Activated naive CD4-positive, alpha-beta T cell treated with Interleukin-2 at 50 U/mL for 16 hours (primary cell): ENCODE measurements at places on chromosomes 12 and 14.
A peak's percentile ranks its signal among the peaks of the same experiment; 100 is the strongest.

- DNase-seq, result no peak
These were observed 159.0 kb upstream of the PZP start for GRCh38 chr12:9367201-9367600.

DNA sequence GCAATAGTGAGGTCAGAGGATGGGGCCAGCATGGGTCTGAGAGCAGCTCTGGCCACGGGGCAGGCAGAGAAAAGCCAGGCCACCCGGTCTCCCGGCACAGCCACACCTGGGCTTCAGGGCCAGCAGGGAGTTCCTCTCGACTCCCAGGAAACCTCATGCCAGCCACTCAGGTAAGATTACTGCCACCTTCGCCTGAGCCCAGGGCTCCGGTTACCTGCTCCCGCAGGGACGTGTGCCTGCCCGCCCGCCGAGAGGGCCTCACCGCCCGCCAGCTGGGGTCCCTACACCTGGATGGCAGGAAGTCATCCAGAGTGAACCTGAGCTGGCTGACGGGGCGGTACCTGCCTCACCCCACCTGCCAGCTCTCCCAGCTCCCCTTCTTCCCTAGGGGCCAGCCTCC is 7.3 kb downstream of the JAG2 start:
- no peak for DNase-seq

DNA sequence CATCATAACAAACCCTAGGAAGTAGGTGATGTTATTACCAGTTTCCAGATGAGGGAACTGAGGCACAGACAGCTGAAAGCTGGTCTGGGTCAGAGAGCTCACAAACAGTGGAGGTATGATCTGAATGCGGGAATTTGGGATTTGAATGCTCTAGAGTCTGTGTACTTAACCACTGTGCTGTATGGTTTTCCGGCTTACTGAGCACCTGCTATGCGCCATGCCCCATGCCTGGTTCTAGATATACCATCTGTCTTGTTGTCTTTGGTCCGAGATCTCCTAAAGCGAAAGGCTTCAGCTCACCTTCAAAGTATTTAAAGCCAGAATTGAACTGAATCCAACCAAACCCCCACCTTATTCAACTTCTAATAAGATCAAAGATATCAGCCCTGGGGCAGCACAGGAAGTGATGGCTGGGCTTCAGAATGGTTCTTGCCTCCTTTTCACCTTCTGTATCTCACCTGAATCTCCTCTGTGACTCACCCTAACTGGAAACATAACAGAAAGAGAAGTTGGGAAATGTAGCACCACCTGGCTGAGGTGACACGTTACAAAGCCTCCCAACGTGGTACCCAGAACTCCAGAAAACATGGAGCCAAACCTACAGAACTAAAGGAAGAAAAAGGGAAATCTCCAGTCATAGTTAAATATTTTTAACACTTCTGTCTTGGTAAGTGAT is 54.3 kb downstream of the PRMT8 start:
- DNase-seq, result no peak

GRCh38 chr12:53751336-53752191 is at the start of gene CISTR:
CISTR (minus strand) TSS chr12:53751979.
- peak; percentile 35 for DNase-seq

- no peak for DNase-seq
These were observed 13.8 kb downstream of the ASCL1 start for GRCh38 chr12:102971227-102971626.

DNA sequence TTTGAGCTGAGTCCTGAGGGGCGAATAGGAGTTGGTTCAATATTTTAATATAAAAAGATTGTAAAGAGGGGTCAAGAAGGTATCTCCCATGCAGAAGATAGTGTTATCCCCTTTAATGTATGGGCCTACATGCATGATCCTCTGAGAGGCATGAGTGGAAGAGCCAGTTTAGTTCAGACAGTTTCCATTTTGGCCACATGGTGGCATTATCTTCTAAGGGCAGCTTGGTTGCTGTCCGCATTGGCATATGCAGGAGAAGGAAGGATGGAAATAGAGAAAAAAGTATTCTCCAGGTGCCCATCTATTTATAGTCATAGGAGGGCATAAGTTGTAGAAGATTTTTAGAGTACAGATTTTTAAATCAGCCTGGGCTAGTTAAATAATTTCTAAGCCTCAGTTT is 5.4 kb downstream of the SAMD4A start:
- no peak for DNase-seq

DNA sequence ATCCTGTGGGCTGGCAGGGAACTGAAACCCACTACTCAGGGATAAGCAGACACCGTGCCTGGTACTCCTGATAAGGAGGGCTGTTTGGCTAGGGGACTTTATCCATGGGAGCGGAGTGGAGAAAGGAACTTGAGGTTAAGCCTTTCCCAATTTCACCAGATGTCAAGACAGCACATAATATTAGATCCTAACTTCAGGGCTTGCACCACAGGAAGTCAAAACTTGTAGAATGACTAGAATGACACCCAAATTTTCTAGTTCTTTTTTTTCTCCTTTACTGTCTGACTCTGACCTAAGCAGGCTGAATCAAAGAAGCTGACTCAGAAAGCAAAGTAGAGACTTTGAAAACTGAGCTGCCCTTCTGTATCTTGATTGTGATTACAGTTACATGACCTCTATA is 7.1 kb upstream of the CGRRF1 start:
- no peak for DNase-seq

- DNase-seq, result no peak
These were observed 93.2 kb downstream of the CHST11 start for GRCh38 chr12:104549815-104550480.

GRCh38 chr14:32064931-32065330 is 12.2 kb upstream of the ARHGAP5 start:
- DNase-seq, result no peak

GRCh38 chr14:20343862-20344220 is 406 bp downstream of the PARP2 start:
- DNase-seq, result no peak

DNA sequence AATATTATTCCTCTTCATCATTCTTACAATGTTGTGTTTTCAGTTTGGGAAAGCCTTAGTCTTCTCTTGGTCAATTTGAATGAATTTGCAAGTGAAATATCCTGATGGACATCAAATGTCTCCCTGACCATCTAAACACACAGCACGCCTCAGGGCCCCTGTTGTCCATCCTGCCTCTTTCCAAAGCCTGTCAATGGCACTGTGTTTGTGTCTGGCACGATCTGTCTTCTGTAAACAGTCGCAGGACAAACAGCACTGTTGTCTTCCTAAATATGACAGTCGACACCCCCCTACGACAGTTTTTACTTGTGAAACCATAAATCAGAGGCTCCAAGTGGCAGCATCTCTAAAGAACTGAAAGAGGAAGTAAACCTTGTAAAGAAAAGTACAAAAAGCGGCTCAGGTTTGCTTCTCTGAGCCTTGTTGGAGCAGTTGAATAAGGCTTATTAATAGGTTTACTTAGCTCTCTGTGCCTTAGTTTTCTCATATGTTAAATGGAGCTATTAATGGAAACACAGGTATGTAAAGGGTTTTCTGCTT is 285.8 kb downstream of the NRXN3 start:
- DNase-seq, result no peak

DNA sequence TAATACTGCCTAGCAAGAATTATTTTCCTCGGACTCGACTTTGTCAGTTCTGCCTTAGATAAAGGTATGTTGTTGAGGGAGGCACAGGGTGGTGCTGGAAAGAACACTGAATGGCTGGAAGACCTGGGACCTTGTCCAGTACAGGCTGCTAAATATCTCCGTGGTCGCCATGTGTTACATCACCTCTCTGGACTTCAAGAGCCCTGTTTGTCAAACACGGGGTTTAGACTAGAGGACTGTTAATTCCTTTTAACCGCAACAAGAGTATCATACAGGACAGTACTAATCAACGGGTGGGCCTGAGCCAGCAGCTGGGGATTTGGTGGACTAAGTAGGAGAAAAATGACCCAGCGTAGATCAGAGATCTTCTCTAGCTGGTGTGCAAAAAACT is 476.3 kb downstream of the LRIG3 start:
- no peak for DNase-seq

DNA sequence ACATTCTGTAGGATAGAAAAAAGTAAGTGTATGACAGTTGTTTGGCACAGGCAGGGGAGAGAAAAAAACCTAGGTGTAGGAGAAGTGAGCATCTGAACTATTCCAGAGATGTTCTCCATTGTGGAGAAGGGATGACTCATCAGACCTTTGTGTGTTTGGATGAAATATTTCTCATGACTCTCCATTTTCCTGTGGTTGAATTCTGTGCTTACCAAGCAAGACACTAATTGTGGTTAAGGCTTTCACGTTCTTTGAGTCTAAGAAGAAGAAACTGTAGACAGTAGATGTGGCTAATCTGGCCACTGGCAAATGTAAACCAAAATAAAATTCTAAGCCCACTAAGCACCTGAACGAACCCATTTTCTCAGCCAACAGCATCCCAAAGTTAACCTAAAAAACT is 107.9 kb upstream of the GZMB start:
- no peak for DNase-seq

- DNase-seq, result no peak
These were observed 240.8 kb upstream of the TMPO start for GRCh38 chr12:98274430-98275130.

DNA sequence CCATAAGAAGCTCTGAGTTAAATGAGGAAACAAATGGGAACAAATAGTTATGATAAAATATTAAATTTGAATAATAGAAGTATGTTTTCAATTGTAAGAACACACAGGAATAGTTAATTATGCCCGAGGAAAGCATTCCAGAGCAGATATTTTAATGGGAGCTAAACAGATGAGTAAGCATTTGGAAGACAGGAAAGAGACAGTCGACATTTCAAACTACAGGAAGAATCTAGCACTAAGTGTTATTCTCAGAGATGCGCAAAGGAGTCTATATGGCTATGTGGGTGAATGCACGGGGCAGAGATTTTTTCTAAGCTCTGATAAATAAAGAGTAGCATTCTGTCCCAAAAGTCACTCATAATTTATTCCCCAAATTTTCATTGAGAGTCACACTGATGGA is 64.5 kb upstream of the SSTR1 start:
- DNase-seq, result no peak

- DNase-seq, result no peak
These were observed 101.9 kb downstream of the SETD3 start for GRCh38 chr14:99378782-99379214.

DNA sequence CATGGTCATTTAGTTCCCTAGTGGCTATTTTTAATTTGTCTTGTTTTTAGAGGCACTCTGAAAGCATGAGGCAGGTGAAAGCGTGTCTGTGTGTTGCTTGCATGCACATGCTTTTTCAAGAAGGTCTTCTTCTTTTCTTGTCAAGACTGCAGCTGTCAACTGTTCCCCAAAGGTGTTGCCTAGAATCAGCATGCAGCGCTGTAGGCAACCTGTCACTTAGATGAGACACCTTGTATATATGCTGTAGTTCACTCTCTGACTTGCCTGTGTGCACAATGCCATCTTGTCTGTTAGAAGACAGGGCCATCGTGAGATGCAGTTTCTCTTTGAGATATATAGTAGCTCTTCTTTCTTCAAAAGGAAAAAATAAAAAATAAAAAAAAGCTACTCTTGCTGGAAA is 885.7 kb downstream of the DIO2 start:
- no peak for DNase-seq

- DNase-seq, result no peak
These were observed 51.8 kb downstream of the ZNF664 start for GRCh38 chr12:124024776-124025175.

GRCh38 chr12:102479939-102480338 is 424 bp downstream of the IGF1 start:
- no peak for DNase-seq

GRCh38 chr14:95119336-95119735 is 38.0 kb downstream of the DICER1 start:
- DNase-seq, result no peak

GRCh38 chr14:94571950-94572349 is 9.3 kb upstream of the SERPINA5 start:
- DNase-seq, result no peak

GRCh38 chr14:98682033-98682432 is 590.0 kb downstream of the BCL11B start:
- DNase-seq, result no peak

DNA sequence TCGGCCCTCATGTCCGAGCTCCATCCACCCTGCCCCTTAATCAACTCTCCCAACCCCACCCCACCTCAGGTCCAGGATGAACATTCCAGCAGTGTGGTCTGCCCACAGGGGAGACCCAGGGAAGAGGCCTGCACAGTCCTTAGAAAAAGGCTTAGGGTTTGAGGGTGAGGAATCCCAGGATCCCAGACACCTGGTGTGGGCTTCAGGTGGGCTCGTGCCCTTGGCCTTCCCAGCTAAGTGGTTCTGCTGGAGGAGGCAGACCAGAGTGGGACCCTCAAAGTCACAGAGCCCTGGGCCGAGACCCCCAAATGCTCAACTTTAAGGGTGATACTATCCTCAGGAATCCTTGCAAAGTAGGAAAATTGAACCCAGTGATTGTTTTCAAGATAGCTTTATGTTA is 25.4 kb upstream of the PPP2R5C start:
- no peak for DNase-seq

- no peak for DNase-seq
These were observed 39.1 kb upstream of the GZMB start for GRCh38 chr14:24673059-24673458.

GRCh38 chr12:26122061-26122680 is 2.7 kb downstream of the BHLHE41 start:
- peak; percentile 15 for DNase-seq

GRCh38 chr14:64728856-64729255 is 24.6 kb downstream of the PLEKHG3 start:
- DNase-seq, result no peak

GRCh38 chr12:80756875-80757274 is 40.2 kb downstream of the MYF5 start:
- no peak for DNase-seq

GRCh38 chr12:60279221-60279620 is 683.4 kb downstream of the SLC16A7 start:
- DNase-seq, result no peak

DNA sequence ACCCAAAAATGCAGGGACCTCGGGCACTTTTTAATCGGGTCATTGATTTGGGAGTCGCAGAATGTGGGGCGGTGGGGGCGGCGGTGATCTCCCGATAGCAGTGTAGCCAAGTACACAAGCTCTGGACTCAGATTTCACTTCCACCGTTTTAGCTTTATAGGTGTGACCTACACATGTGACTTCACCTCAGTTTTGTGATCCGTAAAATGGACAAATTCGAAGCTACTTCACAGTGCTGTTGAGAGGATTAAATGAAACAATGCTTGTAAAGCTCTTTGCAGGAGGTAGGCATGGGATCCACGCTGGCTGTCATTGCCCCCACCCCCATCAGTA is 478 bp downstream of the RITA1 start:
- DNase-seq, result no peak

GRCh38 chr12:82174383-82174782 is 183.8 kb downstream of the CCDC59 start:
- no peak for DNase-seq

DNA sequence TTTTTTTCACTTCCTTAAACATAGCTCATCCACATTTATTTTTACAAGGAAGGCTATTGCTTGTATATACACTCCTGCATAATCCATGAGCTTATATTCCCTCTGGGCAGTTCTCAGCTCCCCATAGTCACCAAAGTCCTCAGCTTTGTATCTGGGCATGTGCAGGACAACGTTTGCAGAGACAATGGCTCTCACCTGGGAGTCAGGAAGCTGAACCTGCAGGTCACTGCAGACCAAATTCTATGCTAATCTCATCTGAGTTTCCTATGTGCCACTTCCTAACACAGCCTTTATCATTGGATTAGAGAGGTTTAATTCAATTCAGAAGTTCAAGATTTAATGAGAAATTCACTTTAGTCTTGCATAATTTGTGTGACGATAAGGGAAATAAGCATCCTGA is 131.5 kb downstream of the KCNK10 start:
- DNase-seq, result no peak

- no peak for DNase-seq
These were observed 12.8 kb downstream of the DUSP6 start for GRCh38 chr12:89339526-89339925.
